Non-pigmented ciliary epithelial cell (primary cell): ENCODE measurements at places on chromosomes 16 and 17.

DNA sequence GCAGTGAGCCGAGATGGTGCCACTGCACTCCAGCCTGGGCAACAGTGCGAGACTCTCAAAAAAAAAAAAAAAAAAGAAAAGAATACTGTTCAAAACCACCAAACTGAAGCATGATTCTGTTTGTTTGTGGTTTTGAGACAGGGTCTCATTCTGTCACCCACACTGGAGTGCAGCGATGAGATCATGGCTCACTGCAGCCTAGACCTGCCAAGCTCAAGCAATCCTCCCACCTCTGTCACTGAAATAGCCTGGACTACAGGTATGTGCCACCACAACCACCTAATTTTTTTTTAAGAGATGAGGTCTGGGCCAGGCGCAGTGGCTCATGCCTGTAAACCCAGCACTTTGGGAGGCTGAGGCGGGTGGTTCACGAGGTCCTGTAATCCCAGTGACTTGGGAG is 4.3 kb downstream of the SUMO2 start:
- DNase-seq, result no peak

DNA sequence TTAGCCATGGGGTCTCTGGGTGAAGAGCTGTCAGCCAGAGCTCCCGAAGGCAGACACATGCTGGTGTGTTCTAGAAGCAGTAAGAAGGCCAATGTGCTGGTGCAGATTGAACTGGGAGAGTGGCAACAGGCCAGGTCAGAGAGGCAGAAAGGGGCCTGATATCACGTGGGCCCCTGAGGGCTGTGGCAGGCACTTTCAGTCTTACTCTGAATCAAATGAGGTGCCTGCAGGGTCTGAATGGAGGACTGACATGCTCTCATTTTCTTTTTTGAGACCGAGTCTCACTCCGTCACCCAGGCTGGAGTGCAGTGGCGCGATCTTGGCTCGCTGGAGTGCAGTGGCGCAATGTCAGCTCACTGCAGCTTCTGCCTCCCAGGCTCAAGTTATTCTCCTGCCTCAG is 293.8 kb downstream of the ABCC12 start:
- no peak for DNase-seq

DNA sequence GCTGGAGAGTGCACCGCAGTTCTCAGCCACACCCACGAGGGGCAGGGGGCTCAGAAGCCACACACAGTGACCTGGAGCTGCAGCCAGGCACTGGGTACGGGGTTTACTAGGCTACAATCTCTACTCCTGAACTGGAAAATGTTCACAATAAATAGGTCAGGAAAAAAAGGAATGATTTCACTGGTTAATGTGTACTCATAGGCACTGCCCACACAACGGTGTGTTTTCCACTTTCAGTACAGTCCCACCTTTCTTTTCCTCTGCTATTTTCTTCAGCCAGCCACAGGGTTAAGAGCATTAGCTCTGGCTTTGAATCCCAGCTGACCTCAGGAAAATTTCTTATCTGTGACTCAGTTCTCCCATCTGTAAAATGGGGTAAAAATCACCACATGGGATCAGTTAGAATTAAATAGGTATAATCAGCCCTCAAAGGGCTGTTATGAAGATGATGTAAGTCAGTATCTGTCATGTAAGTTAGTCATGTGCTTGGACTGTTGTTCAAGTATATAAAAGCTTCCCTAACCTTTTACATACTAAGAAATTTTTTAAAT is 35.7 kb downstream of the ZCCHC14 start:
- no peak for DNase-seq

DNA sequence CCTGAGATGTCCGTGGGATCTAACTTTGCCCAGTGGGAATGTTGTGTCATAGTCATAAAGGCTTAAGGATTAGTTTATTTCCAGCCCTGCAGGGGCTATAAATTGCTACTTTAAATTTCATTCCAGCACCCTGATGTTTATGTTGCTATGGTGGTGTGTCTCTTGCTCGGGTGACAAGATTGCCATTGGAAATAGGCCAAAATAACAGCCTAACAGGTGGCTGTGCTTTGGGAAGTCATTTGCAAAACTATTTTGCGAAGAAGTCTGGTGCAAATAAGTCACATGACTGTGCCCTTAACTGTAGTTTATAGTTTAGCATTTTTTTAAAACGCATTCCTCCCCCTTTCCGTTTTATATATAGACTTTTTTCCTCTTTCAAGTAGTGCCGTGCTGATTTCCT is 23.1 kb downstream of the PITPNC1 start:
- DNase-seq, result no peak

- DNase-seq, result peak; percentile 76
Measured at GRCh38 chr16:10871157-10871991, 5.6 kb upstream of the CIITA start.

DNA sequence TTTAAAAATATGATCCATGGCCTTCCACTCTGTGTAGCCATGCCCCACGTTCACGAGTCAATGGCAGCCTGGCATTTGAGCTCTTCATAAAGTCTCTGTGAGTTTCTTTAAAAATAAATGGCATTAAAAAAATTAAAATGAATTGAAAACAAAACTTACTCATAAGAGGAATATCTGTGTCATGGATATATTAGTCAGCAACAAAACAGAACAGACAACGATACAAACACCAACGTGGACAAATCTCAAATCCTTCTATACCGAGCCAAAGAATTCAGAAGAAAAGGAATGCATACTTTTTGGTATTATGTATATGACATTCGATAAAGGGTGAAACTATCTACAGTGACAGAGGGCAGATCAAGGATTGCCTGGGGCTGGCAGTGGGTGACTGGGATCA is 8.2 kb upstream of the CMIP start:
- DNase-seq, result no peak

DNA sequence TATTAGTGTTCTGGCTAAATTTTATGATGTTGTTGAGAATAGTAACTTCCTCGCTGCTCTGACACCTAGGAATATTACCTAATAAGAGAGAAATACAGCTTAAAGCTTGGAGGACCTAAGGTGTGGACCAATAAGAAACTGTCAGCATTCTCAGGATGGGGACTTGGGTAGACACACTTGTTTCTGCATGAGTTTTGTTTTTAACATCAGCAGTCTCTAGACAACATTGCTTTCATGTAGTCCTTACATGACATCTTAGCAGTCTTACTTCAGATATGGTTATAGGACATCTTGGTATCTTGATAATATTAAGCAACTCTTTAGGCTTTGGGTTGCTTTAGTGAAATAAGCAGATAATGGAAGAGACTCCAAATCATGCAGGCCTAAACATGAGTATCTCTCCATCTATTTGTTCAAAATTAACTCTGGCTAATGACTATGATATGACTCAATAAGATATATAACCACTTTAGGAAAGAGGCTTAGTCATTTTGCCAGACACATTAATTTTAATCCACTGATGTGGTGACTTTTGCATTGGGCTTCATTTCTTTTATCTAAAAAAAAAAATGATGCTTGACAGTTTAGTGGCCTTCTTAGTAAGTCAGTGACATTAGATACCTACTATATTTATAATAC is 84.5 kb downstream of the WNT3 start:
- DNase-seq, result no peak

GRCh38 chr16:9441012-9441411 is 349.6 kb downstream of the HAPSTR1 start:
- no peak for DNase-seq

DNA sequence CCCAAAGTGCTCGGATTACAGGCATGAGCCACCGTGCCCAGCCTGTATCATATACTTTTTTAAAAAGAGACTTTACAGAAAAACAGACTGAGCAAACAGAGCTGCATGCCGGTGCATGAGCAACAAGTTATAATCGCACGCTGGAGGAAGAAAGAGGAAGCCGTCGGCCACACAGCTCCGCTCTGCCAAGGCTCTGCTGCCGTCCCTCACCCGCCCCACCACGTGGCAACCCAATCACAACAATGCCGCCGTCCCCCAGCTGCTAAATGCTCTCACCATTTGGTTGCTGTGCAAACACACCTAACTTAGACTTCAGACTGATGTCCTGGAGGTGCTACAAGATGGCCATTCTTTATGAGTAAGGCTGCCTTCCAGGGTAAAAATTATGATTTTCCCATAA is 83.5 kb downstream of the ADCY9 start:
- DNase-seq, result no peak

GRCh38 chr17:50817838-50818237 is 17.5 kb upstream of the WFIKKN2 start:
- no peak for DNase-seq

DNA sequence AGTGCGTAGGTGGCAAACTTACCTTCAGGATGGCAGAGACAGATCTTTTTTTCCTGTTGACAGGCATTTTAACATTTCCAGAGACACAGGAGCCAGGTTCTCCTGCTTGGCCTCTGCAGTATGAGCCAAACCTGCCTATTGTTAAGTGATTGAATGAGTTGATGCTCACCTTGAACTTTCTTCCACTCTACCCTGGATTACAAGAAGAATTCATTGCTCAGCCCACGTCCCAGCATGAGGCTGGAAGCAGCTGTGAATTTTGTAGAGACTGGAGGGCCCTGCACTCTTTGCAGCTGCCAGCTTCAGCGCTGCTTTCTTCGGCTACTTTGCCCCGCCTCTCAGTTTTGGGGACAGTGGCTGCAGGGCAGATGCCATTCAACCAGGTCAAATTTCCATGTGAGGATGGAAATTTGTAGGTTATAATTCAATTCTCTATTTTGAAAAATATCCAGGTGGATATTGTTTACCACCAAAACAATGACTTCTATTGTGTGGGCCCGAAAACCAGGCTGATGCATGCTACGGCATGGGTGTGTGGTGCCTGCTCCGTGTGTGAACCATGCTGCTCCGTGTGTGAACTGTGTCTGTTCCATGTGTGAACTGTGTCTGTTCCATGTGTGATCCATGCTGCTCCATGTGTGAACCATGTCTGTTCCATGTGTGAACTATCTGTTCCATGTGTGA is 75.2 kb upstream of the METTL9 start:
- no peak for DNase-seq
